ENCODE measurements at places on chromosomes 2 and 18.

DNA sequence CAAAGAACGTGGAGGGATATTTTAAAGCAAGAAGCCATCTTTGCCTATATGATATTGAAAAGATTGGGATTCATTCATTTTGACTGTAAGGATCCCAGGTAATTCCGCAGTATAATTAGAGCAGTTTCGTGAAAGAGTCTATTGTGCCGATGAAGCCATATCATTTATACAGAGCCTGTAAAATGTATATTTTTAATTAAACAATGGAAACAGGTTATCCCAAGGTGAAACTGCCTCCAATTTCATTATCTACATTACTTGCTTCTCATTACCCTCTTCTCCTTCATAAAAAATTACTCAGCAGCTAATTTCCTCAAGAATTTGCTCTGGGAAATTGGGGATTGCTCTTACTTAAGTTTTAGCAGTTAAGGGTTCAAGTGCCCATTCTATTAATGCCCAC, 444.1 kb downstream of the SOCS6 start:
- no peak for DNase-seq

- DNase-seq = no peak
These were observed 64.3 kb upstream of the RBBP8 start for GRCh38 chr18:22868831-22869230.

DNA sequence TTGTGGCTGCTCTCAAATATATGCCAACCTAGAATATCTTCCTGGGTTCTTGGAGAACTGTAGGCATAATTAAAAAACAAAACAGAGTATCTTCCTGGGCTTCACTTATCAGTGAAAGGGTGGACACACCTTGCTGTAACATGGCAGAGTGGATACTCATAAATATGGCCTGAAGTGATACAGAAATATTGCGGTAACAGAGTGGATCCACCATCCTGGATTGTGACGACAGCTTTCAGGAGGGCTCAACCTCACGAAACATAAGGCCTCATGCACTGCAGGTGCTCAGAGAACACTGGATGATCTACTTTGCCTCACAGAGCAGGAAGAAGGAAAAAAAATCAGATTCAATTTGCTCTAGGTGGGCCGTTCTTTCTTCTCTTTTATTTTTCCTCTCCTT, 336.0 kb downstream of the NBAS start:
- DNase-seq = no peak

DNA sequence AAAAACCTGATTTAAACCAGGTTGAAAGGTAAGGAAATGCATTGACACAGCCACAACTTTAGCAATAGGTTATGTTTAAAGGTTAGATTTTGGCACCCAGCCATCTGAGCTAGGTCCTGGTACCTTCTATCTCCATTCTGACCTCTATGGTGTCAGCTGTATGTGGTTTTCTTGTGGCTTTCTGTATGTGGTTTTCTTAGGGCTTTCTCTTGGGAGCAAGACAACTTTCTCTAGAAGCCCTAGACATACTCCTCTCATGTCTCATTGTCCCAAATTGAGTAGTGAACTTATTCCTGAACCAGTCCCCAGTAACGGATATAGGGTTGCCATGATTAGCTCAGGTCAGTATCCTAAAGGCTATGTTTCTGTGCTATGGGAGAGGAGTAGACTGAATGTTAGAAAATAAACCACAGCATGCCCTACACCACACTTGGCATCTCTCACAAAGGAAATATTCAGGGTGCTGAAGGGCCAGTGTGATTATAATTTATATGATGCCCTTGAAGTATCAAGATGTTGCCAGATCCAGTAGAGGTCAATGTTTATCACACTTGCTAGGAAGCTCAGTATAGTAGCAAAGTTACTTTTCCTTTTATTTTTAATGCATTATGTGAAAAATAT, 176.1 kb downstream of the CAPN13 start:
- DNase-seq = no peak

DNA sequence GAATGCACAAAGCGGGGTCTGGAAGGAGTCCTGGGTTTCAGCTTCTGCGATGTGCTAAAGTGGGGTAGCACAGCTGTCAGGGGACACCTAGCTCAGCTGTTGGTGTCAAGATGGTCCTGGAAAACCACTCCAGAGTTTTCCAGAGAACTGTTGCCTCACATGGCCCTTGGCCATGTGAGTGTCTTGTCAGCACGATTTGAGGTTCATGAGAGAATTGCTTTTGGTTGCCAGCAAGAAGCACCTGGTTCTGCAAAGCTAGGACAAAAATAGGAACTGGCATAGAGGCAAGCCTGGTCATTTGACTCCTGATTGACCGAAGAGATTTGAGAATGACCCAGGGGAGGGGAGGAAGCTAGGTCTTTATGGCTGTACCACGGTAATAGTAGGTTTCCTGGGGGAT, 50.4 kb upstream of the CTLA4 start:
- DNase-seq = no peak

GRCh38 chr18:77632758-77633157, 383.1 kb downstream of the GALR1 start:
- DNase-seq = no peak

DNA sequence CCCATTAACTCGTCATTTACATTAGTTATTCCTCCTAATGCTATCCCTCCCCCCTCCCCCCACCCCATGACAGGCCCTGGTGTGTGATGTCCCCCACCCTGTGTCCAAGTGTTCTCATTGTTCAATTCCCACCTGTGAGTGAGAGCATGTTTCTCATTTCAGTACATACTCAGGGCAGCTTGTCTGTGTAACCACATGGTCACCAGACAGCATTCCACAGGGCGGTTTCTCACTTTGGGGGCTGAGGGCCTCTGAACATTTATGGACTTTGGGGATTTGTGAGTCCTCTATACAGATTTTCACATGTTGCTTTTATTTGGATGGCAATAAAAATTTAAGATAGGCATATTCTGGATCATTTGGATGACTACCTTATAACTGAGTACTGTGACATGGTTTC, 84.0 kb downstream of the LYPD6B start:
- DNase-seq = no peak

All from NCI-H460 (cell line).